ENCODE measurements at places on chromosomes 7 and 10. TPM values are rescaled to one million over a fixed set of nuclear protein-coding genes. Genes with fewer than 3 reads are reported as not detected.

DNA sequence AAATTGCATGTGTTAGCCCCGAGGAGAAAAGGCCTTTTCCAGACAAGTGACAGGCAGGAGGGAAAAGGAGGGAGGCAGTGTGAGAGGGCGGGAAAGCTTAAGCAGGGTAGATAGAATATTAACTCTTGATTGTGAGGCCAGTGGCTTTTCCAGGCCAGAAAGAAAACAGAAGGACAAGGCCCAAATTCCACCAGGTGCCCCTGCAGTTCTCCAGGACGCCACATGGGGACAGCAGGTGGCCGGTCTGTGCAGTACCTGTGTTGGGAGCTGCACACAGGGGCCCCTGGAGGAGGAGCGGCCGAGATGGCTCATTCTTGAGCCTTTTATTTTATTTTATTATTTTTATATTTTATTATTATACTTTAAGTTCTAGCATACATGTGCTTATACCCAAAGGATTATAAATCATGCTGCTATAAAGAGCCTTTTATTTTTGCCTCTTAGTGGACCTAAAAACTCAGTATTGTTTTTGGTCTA lies 141.3 kb upstream of the KLF14 start:
- no peaks in the 10 kb centered on the region for H3K27me3 ChIP-seq
- peaks cover 76% of the 10 kb centered on the region for H3K36me3 ChIP-seq
- H3K27ac ChIP-seq, result peak overlapping the region; percentile 8
- peaks cover 31% of the 10 kb centered on the region for H3K4me1 ChIP-seq

DNA sequence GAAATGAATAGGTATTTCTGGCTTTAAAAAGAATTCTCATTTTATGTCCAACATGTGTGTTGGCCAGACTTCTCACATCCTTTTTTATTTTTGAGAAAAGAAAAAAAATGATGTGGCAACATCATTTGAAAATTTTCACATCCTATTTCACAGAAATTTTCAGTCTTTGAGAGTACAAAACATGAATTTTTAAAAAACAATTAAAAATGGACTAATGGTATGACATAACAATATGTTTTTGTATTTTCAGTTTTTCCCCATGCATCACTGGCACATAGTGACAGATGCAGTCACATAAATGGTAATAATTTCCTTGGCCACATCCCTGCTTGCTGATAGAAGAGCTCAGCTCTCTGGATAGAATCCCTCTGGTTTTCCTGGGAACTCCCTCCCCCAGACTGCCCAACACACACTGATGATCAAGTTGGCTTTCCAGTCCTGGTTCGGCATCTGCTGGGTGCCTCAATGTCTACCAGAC lies 188.5 kb upstream of the AGR3 start:
- H3K27me3 ChIP-seq, result no peaks in the 10 kb centered on the region
- peaks cover 2% of the 10 kb centered on the region for H3K4me1 ChIP-seq
- no peak overlapping the region for H3K4me3 ChIP-seq
- DNase-seq, result no peak
- H3K27ac ChIP-seq, result no peak overlapping the region

GRCh38 chr7:99235925-99236324 lies 28.0 kb upstream of the KPNA7 start:
- no peaks in the 10 kb centered on the region for H3K4me1 ChIP-seq
- H3K27me3 ChIP-seq, result peaks cover 5% of the 10 kb centered on the region
- H3K27ac ChIP-seq, result no peak overlapping the region
- DNase-seq, result no peak
- H3K4me3 ChIP-seq, result no peak overlapping the region
- H3K36me3 ChIP-seq, result no peaks in the 10 kb centered on the region

GRCh38 chr7:138400400-138400886 lies 59.6 kb upstream of the TRIM24 start:
- no peak overlapping the region for H3K4me3 ChIP-seq
- H3K36me3 ChIP-seq, result no peaks in the 10 kb centered on the region
- DNase-seq, result no peak
- H3K27me3 ChIP-seq, result no peaks in the 10 kb centered on the region

DNA sequence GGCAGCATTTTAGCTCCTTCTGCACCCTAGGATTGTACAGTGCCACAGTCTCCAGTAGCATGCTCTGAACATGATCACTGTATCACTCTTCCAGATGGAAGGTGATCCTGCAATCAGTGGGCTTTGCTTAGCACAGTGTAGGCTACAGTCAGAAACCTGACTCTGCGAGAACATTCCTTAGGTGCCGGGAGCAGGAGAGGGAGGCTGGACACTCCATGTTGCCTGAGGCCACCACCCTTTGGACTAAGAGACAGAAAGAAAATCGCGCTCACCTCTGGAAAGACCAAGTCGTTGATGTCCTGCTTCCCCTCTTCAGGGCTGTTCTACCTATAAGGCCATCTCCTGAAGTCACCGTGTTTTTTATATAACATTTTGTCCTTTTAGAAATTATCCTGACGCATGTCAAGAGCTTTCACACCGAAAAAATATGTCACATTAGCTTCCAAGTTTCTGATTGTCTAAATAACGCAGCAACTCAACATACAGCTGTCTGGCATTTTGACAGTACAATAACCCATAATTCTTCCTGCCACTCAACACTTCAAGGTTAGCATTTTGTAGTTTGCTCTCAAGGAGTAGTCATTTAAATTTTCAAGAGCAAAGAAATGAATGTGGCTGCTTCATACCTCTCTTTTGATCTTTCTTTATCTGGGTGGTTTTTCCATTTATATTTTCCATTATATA lies 563.1 kb downstream of the LRMDA start:
- no peak overlapping the region for H3K27ac ChIP-seq
- no peaks in the 10 kb centered on the region for H3K4me1 ChIP-seq
- no peaks in the 10 kb centered on the region for H3K36me3 ChIP-seq
- no peak for DNase-seq
- no peaks in the 10 kb centered on the region for H3K27me3 ChIP-seq
- no peak overlapping the region for H3K4me3 ChIP-seq

GRCh38 chr7:85091565-85091928 lies 95.3 kb downstream of the SEMA3D start:
- DNase-seq, result no peak
- no peak overlapping the region for H3K27ac ChIP-seq
- no peaks in the 10 kb centered on the region for H3K4me1 ChIP-seq
- no peaks in the 10 kb centered on the region for H3K27me3 ChIP-seq

- no peak overlapping the region for H3K4me3 ChIP-seq
- H3K27me3 ChIP-seq, result no peaks in the 10 kb centered on the region
- no peak overlapping the region for H3K27ac ChIP-seq
Measured at GRCh38 chr7:155663937-155664336, 19.5 kb downstream of the RBM33 start.

- H3K27ac ChIP-seq, result no peak overlapping the region
- H3K27me3 ChIP-seq, result peaks cover 58% of the 10 kb centered on the region
- peak overlapping the region; percentile 70 for H3K4me3 ChIP-seq
- no peaks in the 10 kb centered on the region for H3K36me3 ChIP-seq
Measured at GRCh38 chr7:6271694-6272440, 557 bp downstream of the CYTH3 start.

- H3K27ac ChIP-seq, result peak overlapping the region; percentile 40
- peak; percentile 44 for DNase-seq
Measured at GRCh38 chr10:62614389-62615157, 189.9 kb upstream of the ADO start.

GRCh38 chr7:128811631-128812430 lies 18.4 kb upstream of the FLNC start:
- peaks cover 6% of the 10 kb centered on the region for H3K27me3 ChIP-seq
- DNase-seq, result no peak
- H3K4me3 ChIP-seq, result no peak overlapping the region
- no peaks in the 10 kb centered on the region for H3K4me1 ChIP-seq
- no peaks in the 10 kb centered on the region for H3K36me3 ChIP-seq

DNA sequence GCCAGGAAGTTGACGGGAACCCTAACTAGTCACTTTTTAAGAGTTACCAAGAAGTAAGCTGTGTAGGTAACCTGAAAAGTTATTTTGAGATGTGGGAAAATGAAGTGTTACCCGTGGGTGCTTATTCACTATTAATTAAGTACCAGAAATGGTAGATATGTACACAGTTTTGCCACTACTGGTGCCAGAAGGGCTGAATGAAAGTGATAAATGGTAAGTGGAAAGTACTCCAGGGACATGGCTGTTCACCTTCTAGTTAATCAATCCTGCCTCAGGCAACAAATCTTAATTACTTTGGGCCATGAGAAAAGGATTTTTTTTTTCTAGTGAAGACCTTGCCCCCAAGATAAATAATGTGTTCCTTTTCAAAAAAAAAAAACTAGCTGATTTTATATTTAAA lies 15.8 kb downstream of the NET1 start:
- no peaks in the 10 kb centered on the region for H3K27me3 ChIP-seq
- no peak overlapping the region for H3K4me3 ChIP-seq

- DNase-seq, result no peak
- no peaks in the 10 kb centered on the region for H3K27me3 ChIP-seq
- H3K36me3 ChIP-seq, result no peaks in the 10 kb centered on the region
Measured at GRCh38 chr10:128851281-128851680, 615.8 kb upstream of the MGMT start.

- H3K36me3 ChIP-seq, result no peaks in the 10 kb centered on the region
- no peak overlapping the region for H3K4me3 ChIP-seq
- no peak overlapping the region for H3K27ac ChIP-seq
- peak; percentile 65 for DNase-seq
Measured at GRCh38 chr7:129271500-129272355, 46.9 kb downstream of the AHCYL2 start.

DNA sequence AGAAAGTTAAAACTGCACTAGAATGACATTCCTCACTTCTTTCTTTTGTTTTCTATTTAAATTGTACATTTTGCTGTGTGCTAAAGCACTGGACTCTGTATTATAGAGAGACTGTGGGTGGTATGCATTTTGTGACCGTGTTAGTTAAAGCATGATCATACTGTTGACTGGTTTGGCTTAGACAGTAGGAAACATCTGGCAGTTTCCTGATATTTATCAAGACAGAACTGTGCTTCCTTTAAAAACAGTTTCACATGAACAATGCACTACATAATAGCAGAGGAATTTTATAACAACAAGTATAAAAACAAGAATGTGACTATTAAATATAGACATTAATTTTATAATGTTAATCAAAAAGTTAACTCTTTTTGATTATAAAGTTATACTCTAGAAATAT lies 23.1 kb downstream of the GNG11 start:
- no peaks in the 10 kb centered on the region for H3K36me3 ChIP-seq
- no peak overlapping the region for H3K27ac ChIP-seq
- no peaks in the 10 kb centered on the region for H3K4me1 ChIP-seq
- peaks cover 11% of the 10 kb centered on the region for H3K27me3 ChIP-seq
- no peak for DNase-seq

DNA sequence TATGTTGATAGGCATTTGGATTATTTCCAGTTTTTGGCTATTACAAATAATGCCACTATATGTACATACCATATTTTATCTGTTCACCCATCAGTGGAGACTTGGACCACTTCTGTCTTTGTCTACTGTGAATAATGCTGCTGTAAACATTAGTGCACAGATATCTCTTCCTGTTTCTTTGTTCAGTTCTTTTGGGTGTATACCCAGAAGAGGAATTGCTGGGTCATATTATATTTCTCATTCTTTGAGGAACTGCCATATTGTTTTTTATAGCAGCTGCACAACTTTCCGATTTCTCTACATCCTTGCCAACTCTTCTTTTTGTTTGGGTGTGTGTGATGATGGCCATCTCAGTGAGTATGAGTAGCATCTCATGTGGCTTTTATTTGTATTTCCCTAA lies 218.0 kb downstream of the LRMDA start:
- no peak overlapping the region for H3K4me3 ChIP-seq
- no peaks in the 10 kb centered on the region for H3K4me1 ChIP-seq
- H3K27ac ChIP-seq, result no peak overlapping the region
- no peaks in the 10 kb centered on the region for H3K36me3 ChIP-seq
- no peak for DNase-seq

- no peaks in the 10 kb centered on the region for H3K27me3 ChIP-seq
- no peak for DNase-seq
- H3K36me3 ChIP-seq, result peaks cover 79% of the 10 kb centered on the region
- H3K4me3 ChIP-seq, result no peak overlapping the region
- H3K4me1 ChIP-seq, result no peaks in the 10 kb centered on the region
Measured at GRCh38 chr7:36951257-36951697, 227.0 kb upstream of the AOAH start.

- DNase-seq, result no peak
- H3K36me3 ChIP-seq, result no peaks in the 10 kb centered on the region
- H3K4me3 ChIP-seq, result no peak overlapping the region
- H3K27ac ChIP-seq, result no peak overlapping the region
- no peaks in the 10 kb centered on the region for H3K4me1 ChIP-seq
Measured at GRCh38 chr10:15672469-15672868, 47.3 kb downstream of the ITGA8 start.

DNA sequence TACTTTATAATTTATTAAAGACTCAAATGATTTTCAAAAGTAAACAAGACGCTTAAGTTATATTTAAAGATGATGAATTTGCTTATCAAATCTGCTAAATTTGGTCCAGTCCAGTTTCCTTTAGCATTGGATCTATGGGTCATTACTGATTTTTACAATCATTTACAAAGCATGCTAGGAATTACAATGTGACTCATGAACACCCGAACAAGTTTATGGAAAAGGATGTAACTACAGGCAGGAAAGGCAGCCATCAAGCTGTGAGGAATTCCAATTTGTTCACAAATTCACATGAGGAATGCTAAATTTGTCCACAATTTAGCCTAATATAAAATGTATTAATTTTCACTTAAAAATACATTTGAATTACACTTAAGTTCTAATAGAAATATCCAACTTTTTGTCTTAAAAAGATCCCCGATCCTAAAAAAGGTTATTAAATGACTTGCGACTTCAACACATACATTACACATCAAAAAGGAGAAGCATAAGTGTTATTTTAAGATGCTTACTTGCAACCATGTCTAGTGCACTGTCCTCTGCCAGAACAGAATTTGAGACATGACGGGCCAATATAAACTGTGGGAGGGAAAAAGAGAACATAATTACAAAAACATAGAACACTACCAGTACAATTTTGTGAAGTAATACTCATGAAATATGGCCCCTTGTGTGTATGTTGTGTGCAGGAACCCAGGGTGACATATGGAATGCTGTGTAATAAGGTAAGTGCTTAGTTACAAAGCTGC lies 194.2 kb upstream of the SLC26A5 start:
- H3K4me1 ChIP-seq, result no peaks in the 10 kb centered on the region
- H3K27me3 ChIP-seq, result no peaks in the 10 kb centered on the region
- DNase-seq, result no peak

Gene ST8SIA6
- total RNA-seq, result 0.93 TPM

Gene TPK1
- 18.5 TPM for total RNA-seq

Gene PLXDC2
- total RNA-seq, result not detected

Gene PTF1A
- not detected for total RNA-seq

Gene BTBD16
- not detected for total RNA-seq
